ENCODE measurements at places on chromosomes 7 and 10.

- no peak for DNase-seq
Measured at GRCh38 chr7:94374231-94374630, 20.5 kb upstream of the COL1A2 start.

- no peak for DNase-seq
Measured at GRCh38 chr7:46654546-46655443, 733.7 kb upstream of the IGFBP3 start.

- no peak for DNase-seq
Measured at GRCh38 chr7:143372070-143372469, 9.1 kb upstream of the ZYX start.

DNA sequence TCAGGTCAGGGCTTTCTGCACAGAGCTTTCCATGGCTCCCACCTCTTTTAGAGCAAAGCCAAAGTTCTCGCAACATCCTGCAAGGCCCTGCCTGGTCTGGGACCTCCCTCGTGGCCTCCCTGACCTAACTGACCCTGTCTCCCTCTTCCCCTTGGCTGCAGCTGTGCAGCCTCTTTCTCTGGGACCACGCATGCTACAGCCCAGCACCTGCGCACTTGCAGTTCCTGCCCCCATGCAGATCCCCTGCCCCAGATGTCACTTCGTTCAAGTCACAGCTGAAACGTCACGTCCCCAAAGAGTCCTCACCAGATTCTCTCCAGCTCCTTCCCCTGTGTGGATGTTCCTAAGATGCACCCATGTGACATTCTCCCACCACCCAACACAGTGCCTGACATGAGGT lies 61.2 kb upstream of the ZNF716 start:
- DNase-seq = no peak

DNA sequence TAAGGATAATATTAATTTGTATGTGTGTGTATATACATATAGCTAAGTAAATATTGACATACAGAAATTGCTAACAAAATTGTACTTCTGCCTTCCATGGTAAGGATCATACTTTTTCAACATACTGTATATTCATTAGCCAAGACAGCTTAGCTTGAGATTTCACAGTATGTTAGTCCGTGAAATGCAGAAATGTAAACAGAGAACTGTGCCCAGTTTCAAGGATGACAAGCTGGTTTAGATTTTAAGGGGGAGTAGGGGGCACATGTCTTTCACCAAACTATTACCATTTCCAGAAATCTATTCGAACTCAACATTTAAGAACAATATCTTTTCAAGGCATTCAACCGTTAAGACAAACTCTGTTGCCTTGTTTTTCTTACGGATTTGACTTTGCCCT lies 182.2 kb downstream of the SORCS1 start:
- DNase-seq = no peak

DNA sequence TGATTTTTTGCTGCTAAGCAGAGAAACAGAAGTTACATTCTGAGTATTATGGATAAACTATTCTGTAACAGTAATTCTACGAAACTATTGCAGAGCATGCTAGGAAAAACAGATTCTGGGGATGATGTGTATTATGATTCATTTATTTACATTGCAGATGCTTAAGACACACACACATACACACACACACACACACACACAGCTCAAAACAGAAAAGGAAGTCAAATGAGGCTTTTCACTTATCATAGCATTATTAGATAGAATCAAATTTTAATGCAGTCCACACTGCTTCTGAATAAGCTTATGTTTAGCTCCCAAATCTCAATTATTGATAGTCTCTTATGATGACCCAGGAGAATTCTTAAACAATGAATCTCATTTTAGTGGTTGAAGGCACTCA lies 307.2 kb downstream of the HGF start:
- DNase-seq = no peak

- no peak for DNase-seq
Measured at GRCh38 chr7:102140952-102141370, 145.7 kb upstream of the SH2B2 start.

GRCh38 chr10:55485827-55486226 lies 684.8 kb upstream of the PCDH15 start:
- DNase-seq = no peak

DNA sequence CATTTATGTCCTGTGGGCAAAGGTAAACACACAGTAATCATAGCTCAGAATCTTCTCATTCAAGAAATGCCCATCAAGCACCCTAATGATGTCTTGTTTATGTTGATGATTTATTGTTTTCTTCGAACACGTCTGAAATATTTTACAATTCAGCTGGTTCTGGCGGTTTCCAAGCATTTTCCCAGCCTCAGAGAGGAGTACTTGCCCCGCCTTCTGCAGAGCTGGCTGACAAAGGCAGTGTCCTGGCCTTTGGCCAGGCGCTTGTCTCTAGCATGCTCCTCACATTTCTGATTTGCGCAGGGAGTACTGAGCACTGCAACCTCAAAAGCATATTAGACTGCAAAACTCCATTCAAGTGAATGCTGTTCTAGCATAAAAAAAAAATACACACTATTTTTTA lies 314.2 kb upstream of the GNAI1 start:
- DNase-seq = no peak

- DNase-seq = no peak
Measured at GRCh38 chr7:108358553-108358952, 97.7 kb downstream of the NRCAM start.

DNA sequence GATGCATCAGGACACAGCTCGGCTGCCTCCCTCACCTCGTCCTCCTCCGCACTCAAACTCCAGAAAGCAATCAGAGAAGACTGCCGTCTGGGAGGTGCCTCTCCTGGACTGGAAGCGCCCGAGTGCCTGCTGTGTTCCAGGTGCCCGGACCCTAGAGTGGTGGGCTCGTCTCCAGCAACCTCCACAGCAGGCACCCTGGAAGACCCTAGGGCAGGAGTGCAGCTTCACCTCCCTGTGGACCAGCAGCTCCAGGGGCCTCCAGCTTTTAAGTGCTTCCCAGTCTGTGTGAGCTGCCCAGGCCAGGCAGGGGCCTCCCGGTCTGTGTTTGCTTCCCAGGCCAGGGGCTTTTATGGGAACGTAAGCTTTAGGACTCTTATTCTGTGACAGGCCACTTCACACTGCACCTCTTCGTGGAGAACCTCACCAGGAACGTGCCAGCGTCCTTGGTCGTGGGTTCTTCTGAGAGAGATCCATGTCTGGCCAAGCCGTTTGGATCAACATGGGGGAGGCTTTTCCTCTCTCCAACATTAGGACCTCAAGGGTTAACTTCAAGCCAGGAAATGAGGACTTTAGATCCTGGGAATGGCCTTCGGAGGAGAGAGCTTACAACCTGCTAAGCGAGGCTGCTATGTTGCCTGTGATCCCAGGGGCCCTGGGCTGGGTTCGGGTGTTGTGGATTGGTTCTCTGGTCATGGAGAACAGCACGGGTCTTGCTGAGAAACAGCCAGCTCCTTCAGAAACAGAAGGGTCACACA lies 5.9 kb upstream of the PWWP2B start:
- no peak for DNase-seq

GRCh38 chr10:4701016-4701415 lies 125.0 kb upstream of the AKR1E2 start:
- DNase-seq = no peak

DNA sequence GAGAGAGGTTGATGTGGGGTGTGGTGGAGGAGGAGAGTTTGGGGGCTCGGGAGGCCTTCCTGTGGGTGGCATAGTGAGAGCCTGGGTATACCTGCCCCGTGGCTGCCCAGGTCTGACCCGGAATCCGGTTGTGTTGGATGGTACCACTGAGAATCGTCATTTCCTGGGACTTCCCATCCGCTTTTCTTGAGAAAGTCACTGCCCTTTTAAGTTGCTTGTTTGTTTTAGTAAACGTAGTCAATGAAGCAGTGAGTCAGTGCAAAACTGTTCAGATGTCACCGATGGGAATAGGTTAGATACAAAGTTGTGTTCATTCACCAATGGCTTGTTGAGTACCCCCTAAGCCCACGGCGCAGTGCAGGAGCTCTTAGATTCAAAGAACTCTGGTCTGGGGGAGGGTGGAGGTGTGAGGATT lies 285.8 kb downstream of the CAMK1D start:
- DNase-seq = peak; percentile 15

- no peak for DNase-seq
Measured at GRCh38 chr7:428927-429827, 90.5 kb downstream of the PDGFA start.

DNA sequence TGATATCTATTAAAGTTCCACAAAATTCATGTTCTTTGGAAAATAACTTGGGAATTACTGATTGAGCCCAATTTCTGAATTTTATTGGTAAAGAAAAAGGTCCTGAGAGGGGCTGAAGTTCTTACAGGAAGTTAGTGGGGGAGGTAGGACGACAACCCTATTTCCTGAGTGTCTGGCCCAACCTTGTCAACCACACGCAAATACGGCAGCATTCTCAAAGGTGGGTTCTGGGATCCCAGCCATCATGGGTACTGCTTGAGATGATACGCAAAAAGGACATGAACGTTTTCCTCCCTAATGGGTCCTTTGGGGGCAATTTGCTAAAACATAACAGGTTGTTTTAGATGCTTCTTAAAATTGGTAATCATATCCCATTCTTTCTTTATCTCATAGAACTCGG lies 2.7 kb upstream of the PDCD4 start:
- DNase-seq = no peak

DNA sequence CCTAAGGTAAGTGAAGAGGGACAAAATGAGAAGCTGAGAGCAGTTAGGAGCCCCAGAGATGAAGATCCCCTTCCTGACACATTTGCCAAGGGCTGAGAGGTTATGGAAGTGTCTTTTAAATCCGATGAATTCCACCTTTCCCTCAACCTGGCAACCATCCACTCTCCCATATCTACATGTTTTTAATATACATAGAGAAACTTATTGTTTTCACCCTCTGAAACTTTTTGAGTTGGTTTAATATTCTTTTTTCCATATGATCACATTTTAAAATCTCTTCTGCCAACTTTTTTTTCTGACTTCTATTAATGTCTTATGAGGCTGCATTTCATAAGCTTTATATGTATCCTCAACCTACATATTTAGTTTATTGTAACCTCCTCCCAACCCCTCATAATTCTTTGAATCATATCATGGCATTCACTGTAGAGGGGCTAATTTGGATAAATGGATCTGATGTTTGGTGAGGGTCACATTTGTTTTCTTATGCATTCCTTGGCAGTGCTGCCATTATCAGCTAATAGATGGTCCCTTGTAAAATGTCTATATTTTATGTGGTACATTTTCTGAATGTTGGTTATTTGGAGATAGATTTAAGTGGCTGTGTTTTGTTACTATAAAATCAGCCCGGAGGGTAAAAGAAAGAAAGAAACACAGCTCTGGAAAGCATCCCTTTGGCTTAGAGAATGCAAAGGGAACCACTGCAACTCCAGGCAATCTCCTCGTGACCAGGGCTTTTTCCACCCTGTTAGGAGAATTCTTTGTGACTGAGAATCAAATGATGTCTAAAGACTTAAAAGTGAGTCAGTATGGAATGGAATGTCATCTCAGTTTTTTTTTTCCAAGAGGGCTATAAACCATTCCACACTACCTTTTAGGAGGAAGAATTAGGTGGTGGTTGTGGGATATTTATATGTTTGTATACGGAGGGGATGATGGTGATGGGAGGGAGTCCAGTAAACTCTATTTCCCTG lies 334.4 kb downstream of the SUGCT start:
- no peak for DNase-seq

- DNase-seq = no peak
Measured at GRCh38 chr10:87505366-87506111, 846 bp downstream of the MINPP1 start.

GRCh38 chr7:25486656-25487055 lies 258.4 kb upstream of the NPVF start:
- no peak for DNase-seq

DNA sequence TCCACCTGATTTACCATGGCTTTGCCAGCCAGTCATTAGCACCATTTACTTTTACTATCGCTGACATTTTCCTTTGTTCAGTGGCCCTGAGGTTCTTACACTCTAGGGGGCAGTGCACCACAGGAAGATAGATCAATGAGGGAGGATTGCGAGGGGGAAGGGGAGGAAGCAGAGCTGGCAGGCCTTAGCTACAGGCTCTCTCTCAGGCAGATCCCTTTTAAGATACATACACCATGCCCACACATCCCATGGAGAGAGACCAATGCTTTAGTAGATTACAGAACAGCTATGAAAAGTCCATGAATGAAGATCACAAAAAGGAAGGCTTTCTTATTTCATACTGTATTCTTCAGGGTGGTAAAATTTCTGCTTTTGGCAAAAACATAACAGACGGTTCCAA lies 47.4 kb downstream of the DENND11 start:
- DNase-seq = peak; percentile 23

GRCh38 chr10:112249722-112250121 lies 33.5 kb upstream of the TECTB start:
- no peak for DNase-seq

GRCh38 chr10:30803892-30804322 lies 174.4 kb upstream of the LYZL2 start:
- no peak for DNase-seq

GRCh38 chr7:138449580-138449979 lies 10.5 kb upstream of the TRIM24 start:
- peak; percentile 24 for DNase-seq

GRCh38 chr7:47720141-47720906 lies 138.4 kb upstream of the TNS3 start:
- DNase-seq = no peak

DNA sequence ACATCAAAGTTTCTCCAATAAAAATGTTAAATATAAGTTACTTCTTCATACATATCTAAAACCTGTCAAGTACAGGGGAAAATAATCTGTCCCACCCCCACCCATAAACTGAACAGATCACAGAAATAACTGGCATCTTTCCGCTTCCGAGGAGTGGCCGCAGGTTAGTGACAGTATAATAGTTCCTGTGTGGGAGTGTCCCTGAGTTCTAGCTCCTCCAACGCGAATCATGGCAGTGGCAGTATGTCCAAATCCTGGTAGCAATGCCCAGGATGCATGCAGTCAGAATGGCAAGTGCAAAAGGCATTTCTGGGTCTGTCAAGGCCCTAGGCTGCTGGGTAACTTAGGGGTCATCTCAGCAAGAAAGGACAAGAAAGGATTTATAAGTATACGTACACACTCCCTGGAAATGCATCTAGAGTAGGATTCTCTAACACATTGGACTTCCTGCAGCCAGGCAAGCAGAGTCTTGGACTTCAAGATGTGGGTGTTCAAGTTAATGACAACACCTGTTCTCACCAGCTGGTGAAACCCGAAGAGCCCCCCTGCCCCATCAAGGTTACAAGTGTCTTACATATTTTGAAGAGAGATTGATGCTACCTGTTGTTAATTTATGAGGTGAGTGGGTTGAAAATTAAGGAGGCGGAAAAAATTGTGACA lies 94.4 kb upstream of the COL1A2 start:
- no peak for DNase-seq

DNA sequence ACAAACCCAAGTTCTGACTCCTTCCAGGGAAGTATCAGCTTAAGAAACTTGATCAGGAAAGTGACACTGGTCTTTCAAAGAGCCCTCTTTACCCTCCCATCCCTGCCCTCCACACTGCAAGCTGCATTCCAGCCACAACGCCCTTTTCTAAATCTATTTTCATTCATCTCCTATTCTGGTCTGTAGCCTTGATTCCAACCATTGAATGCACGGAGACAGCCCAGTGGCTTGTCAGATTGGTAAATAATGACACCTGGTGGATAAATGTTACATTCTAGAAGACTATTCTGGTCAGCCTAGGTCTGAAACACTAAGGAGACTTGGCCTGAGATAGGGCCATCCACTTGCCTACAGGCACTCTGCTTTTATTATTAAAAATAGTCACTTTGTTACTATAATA lies 20.9 kb downstream of the MORN4 start:
- DNase-seq = no peak

- DNase-seq = no peak
Measured at GRCh38 chr10:73095481-73096021, 1.1 kb downstream of the P4HA1 start.

- no peak for DNase-seq
Measured at GRCh38 chr7:16060502-16060901, 360.8 kb downstream of the CRPPA start.

All from stimulated activated CD4-positive, alpha-beta T cell treated with anti-CD3 and anti-CD28 coated beads, Interleukin-15, amount 100 ng/mL, for 1 hour (primary cell).